ENCODE measurements at places on chromosomes 13 and 19.

DNA sequence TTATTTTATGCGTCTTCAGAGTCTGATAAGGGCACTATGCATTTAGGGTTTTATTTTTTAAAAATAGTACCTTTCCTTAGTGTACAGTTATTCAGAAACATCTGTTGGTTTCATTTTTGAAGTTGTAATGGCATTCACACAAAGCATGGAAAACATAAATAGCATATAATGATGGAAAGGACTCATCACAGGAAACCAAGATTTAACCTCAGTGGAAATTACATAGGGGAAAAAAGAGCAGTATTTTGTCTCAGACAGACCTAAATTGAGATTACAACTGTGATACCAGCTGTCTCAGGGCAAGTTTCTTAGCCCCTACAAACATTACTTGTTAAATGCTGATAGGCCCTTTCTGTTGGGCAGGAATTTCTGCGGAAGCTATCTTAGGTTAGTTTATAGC, 57.2 kb downstream of the NHLRC3 start:
- no peak for DNase-seq

- DNase-seq, result no peak
Measured at GRCh38 chr13:46492946-46493345, 60.0 kb upstream of the LRCH1 start.

GRCh38 chr19:4301590-4302242, 473 bp downstream of the TMIGD2 start:
- no peak for DNase-seq

- DNase-seq, result no peak
Measured at GRCh38 chr13:44504116-44504515, 72.0 kb downstream of the TSC22D1 start.

DNA sequence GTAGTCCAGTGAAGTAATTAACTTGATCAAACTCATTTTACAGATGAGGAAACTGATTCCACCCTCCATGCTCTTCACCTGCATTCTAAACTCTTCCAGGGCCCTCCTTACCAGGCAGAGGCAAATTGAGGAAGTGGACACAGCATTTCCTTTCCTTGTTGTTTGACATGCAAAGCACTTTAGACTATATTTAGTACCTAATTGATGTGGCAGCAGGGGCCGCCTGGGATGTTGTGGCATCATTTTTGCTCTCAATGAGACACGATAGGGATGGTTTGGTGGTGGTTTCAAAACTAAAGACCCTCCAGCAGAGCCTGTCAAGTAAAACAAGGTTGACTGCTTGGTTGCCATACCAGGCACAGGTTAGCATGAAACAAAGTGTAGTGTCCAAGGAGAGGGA, 7.9 kb downstream of the SIPA1L3 start:
- peak; percentile 34 for DNase-seq

- no peak for DNase-seq
Measured at GRCh38 chr13:30413842-30414241, 8.5 kb upstream of the UBE2L5 start.

GRCh38 chr13:98657506-98658085, 80.7 kb upstream of the STK24 start:
- no peak for DNase-seq

GRCh38 chr19:16320987-16321386, 3.6 kb upstream of the KLF2 start:
- no peak for DNase-seq

- DNase-seq, result no peak
Measured at GRCh38 chr13:109747524-109747923, 38.9 kb downstream of the IRS2 start.

- no peak for DNase-seq
Measured at GRCh38 chr13:37878496-37878895, 8.9 kb upstream of the TRPC4 start.

DNA sequence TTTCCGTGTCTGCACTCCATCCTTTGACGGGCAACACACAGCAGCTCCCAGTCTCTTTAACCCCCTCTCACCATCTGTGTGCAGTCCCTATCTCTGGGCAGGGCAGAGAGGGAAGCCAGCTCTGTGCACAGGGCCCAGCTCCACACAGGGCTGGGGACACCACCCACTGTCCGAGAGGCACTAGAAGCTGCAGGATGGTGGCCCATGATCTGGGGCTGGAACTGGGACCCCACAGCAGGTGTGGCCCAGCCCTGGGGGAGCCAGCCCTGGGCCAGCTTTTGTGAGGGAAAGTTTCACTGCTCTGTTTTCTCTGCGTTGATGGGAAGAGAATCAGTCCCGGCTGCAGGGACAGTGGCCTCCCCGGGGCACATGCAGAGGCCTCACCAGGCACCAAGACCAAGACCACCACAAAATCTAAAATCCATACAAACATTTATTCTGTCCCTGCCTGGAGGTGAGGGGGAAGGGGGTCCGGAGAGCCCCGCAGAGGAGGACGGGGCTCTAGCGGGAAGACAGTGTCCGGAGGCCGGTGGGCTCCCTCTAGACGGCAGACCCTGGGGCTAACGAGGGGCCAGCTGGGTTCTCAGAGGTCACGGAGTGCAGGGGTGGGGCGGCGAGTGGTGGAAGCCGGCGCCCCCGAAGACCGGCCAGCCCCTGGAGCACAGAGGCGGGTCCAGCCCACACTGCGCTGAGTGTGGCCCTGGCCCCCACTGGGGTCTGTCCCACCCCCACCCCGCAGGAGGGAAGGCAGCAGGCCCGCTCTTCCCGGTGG, 2.9 kb upstream of the ATP8B3 start:
- no peak for DNase-seq

DNA sequence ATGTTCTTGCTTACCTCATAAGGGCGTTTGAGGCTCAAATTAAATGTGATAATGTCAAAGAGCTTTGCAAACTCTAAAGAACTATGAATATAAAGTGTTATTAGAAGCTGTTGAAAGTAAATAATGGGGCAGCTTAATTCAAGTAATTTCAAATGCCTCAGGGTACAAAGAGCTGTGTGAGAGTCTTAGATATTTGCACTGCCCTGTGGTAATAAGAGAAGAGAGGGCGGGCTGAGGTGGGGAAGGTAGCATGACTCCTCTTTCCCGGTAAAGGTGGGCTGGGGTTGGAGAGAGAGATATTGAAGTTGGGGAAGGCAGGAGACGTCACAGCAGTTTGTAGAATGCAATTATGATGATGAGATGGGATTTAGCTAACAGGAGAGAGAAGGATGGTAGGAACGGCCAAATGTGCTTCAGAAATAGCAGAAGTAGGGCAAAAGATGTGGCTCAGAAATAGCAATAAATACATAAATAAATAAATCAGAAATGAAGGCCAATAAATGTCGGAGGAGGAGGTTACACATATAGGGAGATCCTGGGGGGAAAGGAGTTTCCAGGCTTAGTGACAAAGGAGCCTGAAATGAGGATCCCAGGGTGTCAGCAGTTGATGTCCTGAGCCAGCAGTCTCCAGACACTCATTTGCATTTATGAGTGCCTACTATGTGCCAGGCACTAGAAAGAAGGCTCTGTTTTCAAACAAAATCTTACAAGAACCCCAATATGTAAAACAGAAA, 35.7 kb upstream of the RCBTB2 start:
- DNase-seq, result no peak

GRCh38 chr13:53782488-53782961, 753.9 kb downstream of the OLFM4 start:
- DNase-seq, result peak; percentile 66

- peak; percentile 85 for DNase-seq
Measured at GRCh38 chr13:41916173-41916954, 44.5 kb downstream of the VWA8 start.

DNA sequence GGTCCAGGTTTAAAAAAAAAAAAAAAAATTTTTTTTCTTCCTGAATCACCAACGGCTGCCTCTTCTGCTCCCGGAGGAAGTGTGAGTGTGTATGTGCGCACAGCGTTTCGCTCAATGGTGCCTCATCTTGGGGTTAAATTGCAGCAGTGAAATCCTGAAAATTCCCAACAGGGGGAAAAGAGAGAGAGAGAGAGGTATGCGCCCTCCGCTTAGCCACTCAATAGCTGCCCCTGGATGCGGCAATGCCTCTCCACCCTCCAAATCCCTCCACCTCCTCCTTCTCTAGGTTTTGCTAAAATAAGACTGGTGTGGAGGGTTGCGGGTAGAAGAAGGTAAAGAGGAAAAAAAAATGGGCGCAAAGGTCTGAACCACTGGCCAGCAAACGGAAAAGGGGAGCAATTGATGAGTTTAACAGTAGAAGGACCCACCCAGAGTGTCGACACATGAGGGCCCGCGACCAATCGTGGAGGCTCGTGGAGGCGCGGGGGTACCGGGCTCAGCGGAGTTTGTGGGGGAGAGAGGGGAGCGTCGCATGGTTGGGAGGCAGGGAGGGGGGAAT, 853 bp upstream of the CACNA1A start:
- DNase-seq, result no peak

GRCh38 chr19:43430142-43430710, 15.5 kb downstream of the TEX101 start:
- peak; percentile 64 for DNase-seq

GRCh38 chr13:110809871-110810486, 96.5 kb downstream of the ING1 start:
- DNase-seq, result no peak

GRCh38 chr13:50282016-50282415, 266.8 kb downstream of the KCNRG start:
- DNase-seq, result no peak

GRCh38 chr19:43820098-43820883, 6.8 kb upstream of the ZNF283 start:
- no peak for DNase-seq

- no peak for DNase-seq
Measured at GRCh38 chr13:45575146-45575829, 40.3 kb downstream of the ERICH6B start.

GRCh38 chr13:89269737-89270136, 1598.6 kb downstream of the SLITRK5 start:
- no peak for DNase-seq

DNA sequence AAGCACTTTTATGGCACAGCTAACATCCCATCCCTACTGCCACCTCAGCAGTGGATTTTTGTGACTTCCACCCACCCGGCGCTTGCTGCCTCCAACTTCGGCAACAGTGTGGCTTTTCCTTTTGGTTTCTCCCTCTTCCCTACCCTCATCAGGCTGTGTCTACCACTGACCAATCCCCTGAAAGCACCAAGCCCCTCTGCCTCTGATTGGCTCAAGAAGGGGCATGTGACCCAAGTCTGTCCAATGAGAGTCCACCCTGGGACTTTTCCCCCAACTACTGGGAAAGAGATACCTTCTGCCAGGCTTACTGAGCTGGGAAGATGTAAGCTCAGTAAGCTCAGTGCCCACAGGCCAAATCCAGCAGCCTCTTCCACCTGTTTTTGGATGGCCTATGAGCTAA, 5.8 kb downstream of the SMIM7 start:
- no peak for DNase-seq

DNA sequence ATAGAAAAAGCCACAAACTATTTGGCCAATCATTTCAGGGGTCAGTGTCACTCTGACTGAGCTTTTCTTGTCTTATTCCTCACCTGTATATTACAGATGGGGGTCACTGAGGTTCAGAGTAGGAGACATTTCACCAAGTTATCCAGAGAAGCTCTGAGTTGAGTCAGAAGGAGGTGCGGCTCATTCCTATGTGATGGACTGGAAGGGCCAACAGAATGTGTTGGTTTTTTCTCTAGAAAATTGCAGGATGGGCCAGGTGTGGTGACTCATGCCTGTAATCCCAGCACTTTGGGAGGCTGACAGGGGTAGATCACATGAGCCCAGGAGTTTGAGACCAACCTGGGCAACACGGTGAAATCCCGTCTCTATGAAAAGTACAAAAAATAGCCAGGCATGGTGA, 24.5 kb upstream of the ZNF83 start:
- DNase-seq, result no peak

DNA sequence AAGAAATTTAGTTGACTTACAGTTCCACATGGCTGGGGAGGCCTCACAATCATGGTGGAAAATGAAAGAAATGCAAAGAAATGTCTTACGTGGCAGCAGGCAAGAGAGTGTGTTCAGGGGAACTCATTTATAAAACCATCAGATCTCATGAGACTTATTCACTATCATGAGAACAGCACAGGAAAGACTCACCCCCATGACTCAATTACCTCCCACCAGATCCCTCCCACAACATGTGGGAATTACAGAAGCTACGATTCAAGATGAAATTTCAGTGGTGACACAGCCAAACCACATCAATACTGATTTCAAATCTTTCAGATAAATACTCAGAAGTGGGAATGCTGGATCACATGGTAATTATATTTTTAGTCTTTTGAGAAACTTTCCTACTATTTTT, 1357.9 kb downstream of the SLITRK5 start:
- no peak for DNase-seq

- DNase-seq, result peak; percentile 27
Measured at GRCh38 chr13:49098771-49099512, 121.2 kb upstream of the MLNR start.

- no peak for DNase-seq
Measured at GRCh38 chr19:39915101-39915847, 19.2 kb downstream of the FCGBP start.

DNA sequence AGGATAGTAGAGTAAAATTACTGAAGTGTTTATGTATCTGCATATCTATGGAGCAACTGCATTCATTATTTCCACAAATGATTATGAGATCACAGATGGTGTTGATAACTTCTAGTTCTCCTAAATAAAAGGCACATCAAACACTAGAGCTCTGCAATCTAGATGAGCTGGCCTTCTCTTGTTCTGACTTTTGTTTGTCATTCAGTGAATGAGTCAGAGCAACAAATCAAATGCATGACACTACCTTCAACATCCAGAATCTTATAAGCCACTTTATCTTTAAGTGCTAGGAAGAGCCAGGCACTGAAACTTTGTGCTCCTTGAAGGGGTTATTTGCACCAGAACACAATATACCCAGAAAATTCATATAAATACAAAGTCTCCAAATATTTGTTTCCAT, 456.0 kb downstream of the PCDH17 start:
- no peak for DNase-seq

DNA sequence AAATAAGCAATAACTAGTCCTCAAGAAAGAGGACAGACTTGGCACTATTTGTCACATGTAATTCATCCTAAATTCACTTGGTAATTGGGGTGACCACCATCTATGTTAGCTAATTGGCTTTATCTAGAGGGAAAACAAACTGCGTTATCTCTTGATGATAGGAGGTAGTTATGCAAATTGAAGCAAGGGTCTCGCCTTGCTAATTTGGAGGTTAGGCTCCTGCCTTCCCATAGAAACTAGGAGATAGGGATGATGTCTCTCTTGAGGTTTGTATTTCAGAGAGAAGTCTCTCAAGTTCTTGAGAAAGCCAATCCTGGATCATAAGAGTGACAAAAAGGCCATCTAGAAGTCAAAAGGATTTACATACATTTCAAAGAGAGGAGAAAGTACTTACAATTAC, 179.9 kb downstream of the SLITRK6 start:
- no peak for DNase-seq

GRCh38 chr13:23709536-23709935, 139.3 kb downstream of the TNFRSF19 start:
- DNase-seq, result no peak

Data from MM.1S (cell line).